ENCODE measurements at places on chromosomes 5 and 9.
A peak's percentile ranks its signal among the peaks of the same experiment; 100 is the strongest.

DNA sequence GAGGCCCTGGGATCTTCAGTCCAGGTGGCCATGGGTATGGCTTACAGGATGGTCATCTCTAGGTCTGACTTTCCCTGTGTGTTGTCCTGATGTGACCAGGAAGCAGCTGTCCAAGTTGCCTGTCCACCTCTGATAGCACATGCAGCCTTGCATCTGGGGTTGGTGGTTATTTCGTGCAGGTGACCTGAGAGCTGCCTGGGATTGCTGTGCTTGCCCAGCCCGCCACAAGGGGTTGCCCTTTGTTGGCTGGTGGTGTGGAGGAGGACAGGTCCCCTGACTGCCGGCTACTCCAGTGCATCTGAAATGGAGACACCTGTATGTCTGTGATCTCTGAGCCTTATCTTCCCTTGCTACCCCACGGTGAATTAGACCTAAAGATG lies 212.6 kb downstream of the ARHGAP26 start:
- no peak for DNase-seq

DNA sequence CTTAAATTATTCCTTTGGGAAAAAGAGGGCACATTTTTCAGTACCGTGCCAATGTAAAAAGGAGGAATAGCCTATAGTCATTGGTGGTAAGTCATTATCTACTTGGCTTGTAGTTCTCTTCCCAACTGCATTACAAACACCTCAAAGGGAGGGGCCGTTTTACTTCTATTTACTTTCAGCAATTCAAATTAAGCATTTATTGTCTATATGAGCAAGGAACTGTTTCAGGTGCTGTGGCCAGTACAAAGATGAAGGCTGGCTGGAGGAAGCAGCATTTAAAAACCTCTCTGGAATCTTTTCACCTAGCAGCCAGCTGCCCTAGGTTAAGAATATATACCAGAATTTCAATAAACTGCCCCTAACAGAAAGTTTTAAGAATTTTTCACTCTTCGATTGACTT lies 48.9 kb downstream of the SEMA6A start:
- no peak for DNase-seq

GRCh38 chr9:127059765-127060361 lies 62.6 kb downstream of the ANGPTL2 start:
- no peak for DNase-seq

DNA sequence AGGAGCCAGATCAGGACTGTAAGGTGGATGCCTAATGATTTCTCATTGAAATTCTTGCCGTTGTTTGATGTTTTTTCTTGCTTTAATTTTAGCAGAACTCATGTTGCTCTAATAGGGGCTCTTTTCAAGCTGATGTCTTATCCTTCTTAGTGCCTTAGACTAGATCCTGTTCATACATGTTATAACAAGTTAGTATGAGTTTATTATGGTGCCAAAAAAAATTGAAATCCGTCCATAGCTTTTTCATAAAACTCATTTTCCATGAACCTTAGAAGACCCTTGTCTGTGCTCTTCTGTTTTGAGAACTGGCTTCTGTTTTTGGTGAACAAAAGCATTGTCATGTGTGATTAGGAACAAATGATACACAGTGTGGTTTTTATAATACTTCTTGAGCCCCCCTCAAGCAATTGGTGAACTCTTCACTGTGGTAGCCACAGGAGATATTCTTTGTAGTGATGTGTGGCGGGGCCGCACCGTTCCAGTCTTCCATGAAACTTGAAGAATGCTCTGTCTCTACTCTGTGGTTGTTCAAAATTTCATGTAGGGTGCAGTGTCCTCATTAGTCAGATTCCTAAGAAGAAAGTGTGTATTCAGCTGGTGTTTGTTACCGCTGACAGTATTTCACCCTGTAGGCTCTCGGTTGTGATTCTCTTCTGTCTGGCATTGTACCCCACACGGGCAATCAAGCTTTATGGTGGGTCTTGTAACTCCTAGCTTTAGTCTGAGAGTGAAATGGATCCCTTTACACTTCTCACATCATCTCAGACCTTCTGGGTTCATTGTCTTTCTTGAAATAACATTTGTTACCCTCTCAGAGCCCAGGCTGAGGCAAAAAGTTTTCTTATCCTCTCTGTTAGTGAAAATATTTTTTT lies 10.7 kb downstream of the OTULIN start:
- DNase-seq: no peak

DNA sequence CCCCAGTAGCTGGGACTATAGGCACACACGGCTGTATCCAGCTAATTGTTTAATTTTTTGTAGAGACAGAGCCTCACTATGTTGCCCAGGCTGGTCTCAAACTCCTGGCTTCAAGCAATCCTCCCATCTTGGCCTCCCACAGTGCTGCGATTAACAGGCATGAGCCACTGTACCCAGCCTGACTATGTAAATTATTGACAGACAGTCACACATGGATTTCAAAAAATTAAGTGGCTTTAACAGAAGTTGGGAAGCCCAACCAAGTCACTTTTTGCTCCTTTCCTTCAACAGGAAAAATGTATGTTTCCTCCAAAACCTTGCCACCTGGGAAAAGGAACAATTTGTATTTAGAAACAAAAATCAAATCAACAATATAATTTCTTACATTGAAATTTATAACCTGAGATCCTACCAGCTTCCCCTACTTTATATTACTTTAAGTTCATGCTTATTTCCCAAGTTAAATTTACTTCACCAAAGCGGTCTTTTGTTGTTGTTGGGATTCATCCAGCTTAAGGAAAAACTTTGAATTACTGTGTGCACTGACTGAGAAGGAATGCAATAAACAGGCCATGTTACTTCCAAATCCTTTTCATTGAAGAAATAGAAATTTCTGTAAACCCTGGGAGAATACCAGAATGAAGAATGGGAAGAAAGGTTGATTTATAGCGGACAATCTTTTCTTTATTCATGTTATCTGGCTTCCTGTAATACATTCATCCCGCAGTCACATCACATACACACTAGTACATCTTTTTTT lies 8.6 kb downstream of the PCA3 start:
- no peak for DNase-seq

- peak; percentile 14 for DNase-seq
Measured at GRCh38 chr9:123637945-123638634, 282.1 kb downstream of the CRB2 start.

DNA sequence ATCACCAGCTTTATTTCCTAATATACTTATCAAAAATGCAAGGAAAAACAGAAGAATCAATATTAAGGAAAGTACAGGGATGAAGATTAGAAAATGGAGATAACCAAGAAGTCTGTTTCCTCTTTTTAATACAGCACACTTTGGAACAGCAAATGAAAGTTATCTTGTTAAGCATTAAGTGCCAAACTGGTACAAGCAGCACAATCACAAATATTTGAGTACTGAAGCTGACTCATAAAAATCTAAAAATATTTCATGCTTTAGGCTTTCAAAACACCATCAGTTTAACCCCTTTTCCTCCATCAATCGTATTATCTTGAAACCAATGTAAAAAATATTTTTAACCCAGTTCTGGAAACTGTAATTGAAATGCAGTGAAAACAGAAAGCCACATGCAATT lies 2.7 kb downstream of the FBXW11 start:
- no peak for DNase-seq

DNA sequence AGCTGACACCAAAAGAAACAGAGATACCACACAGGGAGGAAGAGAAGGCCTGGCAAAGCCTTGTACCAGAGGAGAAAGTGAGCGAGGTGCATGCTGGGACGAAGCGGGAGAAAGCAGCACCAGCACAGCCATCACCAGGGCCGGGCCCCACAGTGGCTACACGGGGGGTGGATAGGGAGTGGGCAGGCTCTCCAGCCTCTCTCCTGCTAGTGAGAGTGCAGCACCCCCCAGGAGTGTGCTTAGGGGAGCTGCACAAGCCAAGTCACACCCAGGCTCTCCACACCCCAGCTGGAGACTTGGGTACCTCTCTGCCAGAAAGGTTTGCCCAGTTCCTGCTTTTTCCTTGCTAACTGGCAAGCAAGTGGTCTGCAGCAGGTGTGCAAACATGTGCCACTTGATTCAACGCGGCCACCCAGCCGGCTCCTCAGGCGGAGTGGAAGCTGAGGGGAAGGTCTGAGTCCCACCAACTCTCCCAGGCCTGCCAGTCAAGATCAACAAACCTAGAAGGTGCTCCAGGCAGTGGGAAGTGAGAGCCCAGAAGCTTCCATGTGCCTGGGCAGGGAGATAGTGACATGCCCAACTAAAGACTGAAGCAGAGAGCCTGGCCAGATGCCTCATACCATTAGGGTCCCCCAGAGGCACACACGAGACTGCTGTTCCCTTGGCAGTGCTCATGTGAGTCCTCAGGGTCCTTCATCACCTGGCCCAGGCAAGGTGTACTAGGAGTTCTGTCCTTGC lies 39.9 kb downstream of the BICD2 start:
- DNase-seq: no peak

GRCh38 chr5:157603333-157604190 lies 28.0 kb upstream of the ADAM19 start:
- peak; percentile 75 for DNase-seq

- no peak for DNase-seq
Measured at GRCh38 chr9:126207256-126207655, 119.4 kb upstream of the MVB12B start.

GRCh38 chr5:172801179-172801671 lies 30.2 kb upstream of the DUSP1 start:
- DNase-seq: no peak

GRCh38 chr5:77852514-77853352 lies 76.6 kb upstream of the TBCA start:
- peak; percentile 35 for DNase-seq

GRCh38 chr9:12141422-12141821 lies 551.8 kb upstream of the TYRP1 start:
- no peak for DNase-seq

GRCh38 chr5:77560677-77561263 lies 68.7 kb upstream of the WDR41 start:
- DNase-seq: no peak

GRCh38 chr9:35397216-35397698 lies 92.7 kb upstream of the RUSC2 start:
- no peak for DNase-seq

GRCh38 chr5:81308836-81309235 lies 7.4 kb downstream of the ZCCHC9 start:
- DNase-seq: no peak

DNA sequence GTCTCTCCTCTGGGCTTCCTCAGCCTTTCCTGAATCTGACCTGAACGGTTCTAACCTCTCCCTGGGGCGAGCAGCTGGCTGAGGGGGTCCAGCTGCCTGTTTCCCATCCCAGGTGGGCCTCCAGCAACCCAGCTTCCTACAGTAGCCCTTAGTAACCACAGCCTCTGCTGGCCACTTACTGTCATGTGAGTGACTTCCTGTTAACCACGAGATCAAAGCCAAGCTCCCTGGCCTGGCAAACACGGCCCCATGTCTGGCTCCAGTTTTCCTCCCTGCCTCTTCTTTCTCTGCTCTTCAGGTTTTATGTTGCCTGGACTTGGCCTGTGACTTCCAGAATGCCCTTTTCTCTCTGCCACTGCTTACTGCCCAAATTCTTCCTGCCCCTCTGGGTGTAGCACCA lies 47.2 kb upstream of the DAB2IP start:
- no peak for DNase-seq

- DNase-seq: no peak
Measured at GRCh38 chr5:58262226-58262625, 197.7 kb downstream of the PLK2 start.

DNA sequence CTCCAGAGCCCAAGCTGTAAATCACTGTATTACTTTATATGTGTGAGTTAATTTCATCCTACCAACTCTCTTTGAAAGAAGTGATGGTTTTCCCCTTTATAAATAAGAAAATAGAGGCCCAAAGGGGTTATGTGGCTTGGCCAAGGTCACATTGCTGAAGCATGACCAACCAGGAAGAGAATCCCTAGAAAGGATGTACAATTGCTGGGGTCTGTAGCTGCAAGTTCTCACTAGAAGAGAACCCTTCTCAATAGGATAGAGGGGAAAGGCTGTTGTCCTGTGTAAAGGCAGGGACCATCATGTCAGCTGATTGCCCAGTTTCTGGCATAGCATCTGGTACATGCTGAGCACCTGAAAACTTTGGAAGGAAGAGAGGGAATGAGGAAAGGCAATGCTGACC lies 39.0 kb upstream of the FAT2 start:
- no peak for DNase-seq

DNA sequence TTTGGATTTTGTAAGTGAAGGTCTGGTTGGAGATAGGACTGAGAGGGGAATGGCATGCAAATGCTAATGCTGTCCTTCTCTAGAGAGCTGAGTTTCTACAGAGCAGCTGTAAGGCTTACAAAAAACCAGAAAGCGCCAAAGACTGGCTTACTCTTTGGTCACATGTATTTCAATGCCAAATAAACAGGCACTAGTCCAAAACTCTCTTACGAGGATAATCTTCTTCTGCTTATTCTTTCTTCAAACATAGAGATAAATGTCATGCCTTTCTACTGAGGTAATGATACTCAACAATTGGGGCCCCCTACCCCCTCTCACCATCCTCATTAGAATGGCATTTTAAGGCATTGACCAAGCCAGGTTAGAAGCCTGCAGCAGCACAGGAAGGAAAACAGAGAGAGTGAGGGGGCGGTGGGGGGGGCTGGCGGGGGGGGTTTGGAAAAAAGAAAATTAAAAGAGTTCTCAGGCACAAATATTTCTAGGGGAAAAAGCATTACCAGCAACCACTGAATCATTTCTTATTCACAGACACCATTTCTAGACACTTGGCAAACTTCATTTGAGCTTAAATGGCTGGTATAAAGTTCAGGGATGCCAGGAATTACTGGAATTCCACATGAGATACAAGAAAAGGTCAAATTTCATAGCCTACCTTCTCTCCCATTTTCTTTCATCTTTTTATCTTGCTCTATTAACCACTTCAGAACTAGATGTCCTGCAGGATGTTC lies 34.0 kb downstream of the PUM3 start:
- no peak for DNase-seq

DNA sequence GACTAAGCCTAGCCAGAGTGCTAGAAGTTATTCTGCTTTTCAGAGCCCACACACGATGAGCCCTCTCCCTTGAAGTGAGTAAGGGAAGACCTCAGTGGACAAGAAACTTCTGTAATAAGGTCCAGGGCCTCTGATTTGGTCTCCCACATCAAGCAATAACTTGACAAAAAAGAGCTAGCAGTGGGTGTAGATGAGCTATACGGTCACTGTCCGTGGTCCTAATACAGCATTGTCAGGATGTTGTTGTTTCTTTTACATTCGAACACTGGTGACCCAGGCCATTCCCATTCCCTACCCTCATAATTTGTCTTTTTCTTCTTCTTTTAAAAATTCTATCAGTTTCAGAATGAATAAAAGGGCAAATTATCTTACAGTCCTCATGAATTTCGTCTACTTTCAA lies 5.2 kb downstream of the PCSK1 start:
- no peak for DNase-seq

GRCh38 chr9:21616082-21616778 lies 134.1 kb upstream of the IFNE start:
- DNase-seq: no peak

- no peak for DNase-seq
Measured at GRCh38 chr5:54881286-54882005, 103.9 kb downstream of the ESM1 start.

- no peak for DNase-seq
Measured at GRCh38 chr5:150603491-150603890, 37.0 kb upstream of the SYNPO start.

DNA sequence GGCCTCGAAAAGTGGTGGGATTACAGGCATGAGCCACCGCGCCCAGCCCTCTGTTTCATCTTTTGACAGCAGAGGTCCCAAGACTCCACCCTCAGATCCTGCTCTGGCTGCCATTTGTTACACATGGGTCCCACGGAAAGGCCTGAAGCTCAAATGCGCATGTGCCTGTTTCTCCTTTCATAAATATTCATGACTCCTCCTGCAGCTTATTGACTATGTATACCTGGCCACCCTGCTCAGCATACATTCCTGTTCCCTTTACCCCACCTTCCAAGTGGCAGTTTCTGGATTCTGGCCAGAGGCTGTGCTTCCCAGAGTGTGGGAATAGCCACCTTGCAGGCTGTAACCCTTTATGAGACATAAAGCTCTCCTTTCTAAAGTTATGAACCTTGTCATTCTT lies 46.5 kb downstream of the AUH start:
- DNase-seq: no peak

Data from activated T-helper 2 cell treated with anti-CD3 and anti-CD28 coated beads, Interferon-gamma antibody, Interleukin-2, Interleukin-4, amounts not matched to agents 10 μg/mL and 5 μg/mL and 100 μg/mL, durations not matched to agents 14 hours and 24 hours and 36 hours (primary cell).